Adipose tissue (tissue), 3 donors: ENCODE measurements at places on chromosomes 7 and 10. TPM values are rescaled to one million over a fixed set of nuclear protein-coding genes. Genes with fewer than 3 reads are reported as not detected.

Gene SPDYE16
- polyA plus RNA-seq, result 0.10 TPM

Gene ODAD2
- polyA plus RNA-seq, result 0.09 TPM

Gene PTN
- polyA plus RNA-seq, result 1.8 TPM

Gene GDF2
- not detected for polyA plus RNA-seq

Gene ZNF736
- 1.7 TPM for polyA plus RNA-seq

Gene ANKRD61
- not detected for polyA plus RNA-seq

Gene PRSS37
- polyA plus RNA-seq, result not detected

Gene NPC1L1
- 0.51 TPM for polyA plus RNA-seq

Gene HMX2
- polyA plus RNA-seq, result 0.03 TPM

Gene MEST
- 177 TPM for polyA plus RNA-seq

Gene CHST12
- 20.4 TPM for polyA plus RNA-seq

Gene LRIT1
- polyA plus RNA-seq, result not detected

Gene VWA2
- 1.8 TPM for polyA plus RNA-seq

Gene MMD2
- polyA plus RNA-seq, result not detected

Gene POU6F2
- polyA plus RNA-seq, result 0.16 TPM

Gene PAX2
- not detected for polyA plus RNA-seq

Gene THNSL1
- 2.1 TPM for polyA plus RNA-seq

Gene ZCWPW1
- polyA plus RNA-seq, result 5.5 TPM

Gene EN2
- 0.05 TPM for polyA plus RNA-seq

Gene ATOH7
- not detected for polyA plus RNA-seq

Gene MLXIPL
- polyA plus RNA-seq, result 44.8 TPM

Gene CDNF
- polyA plus RNA-seq, result 2.1 TPM

Gene CPN1
- not detected for polyA plus RNA-seq

Gene SPAG6
- polyA plus RNA-seq, result not detected

Gene CALY
- not detected for polyA plus RNA-seq

Gene EFCAB10
- not detected for polyA plus RNA-seq

Gene CAV1
- 203 TPM for polyA plus RNA-seq

Gene EPO
- polyA plus RNA-seq, result 0.06 TPM

Gene ZNF277
- 10.5 TPM for polyA plus RNA-seq

Gene ZEB1
- 15.5 TPM for polyA plus RNA-seq

Gene PAOX
- polyA plus RNA-seq, result 5.4 TPM

Gene DDC
- polyA plus RNA-seq, result 1.3 TPM

Gene CSGALNACT2
- 12.2 TPM for polyA plus RNA-seq

Gene FLNC
- polyA plus RNA-seq, result 7.3 TPM

Gene MRLN
- polyA plus RNA-seq, result not detected

Gene BMI1
- polyA plus RNA-seq, result 25.0 TPM

Gene PMPCB
- polyA plus RNA-seq, result 64.9 TPM

Gene BTBD16
- polyA plus RNA-seq, result 0.34 TPM

Gene PHKG1
- polyA plus RNA-seq, result 1.3 TPM

Gene NODAL
- not detected for polyA plus RNA-seq

Gene CHPF2
- 10.9 TPM for polyA plus RNA-seq
